Small intestine (tissue), 16 donors: ENCODE measurements at places on chromosomes 11 and 22. TPM values are rescaled to one million over a fixed set of nuclear protein-coding genes. Genes with fewer than 3 reads are reported as not detected.

Gene DUSP8
- 6.0 TPM for polyA plus RNA-seq

Gene GLB1L2
- polyA plus RNA-seq: 1.8 TPM

Gene TMEM123
- polyA plus RNA-seq: 64.4 TPM

DNA sequence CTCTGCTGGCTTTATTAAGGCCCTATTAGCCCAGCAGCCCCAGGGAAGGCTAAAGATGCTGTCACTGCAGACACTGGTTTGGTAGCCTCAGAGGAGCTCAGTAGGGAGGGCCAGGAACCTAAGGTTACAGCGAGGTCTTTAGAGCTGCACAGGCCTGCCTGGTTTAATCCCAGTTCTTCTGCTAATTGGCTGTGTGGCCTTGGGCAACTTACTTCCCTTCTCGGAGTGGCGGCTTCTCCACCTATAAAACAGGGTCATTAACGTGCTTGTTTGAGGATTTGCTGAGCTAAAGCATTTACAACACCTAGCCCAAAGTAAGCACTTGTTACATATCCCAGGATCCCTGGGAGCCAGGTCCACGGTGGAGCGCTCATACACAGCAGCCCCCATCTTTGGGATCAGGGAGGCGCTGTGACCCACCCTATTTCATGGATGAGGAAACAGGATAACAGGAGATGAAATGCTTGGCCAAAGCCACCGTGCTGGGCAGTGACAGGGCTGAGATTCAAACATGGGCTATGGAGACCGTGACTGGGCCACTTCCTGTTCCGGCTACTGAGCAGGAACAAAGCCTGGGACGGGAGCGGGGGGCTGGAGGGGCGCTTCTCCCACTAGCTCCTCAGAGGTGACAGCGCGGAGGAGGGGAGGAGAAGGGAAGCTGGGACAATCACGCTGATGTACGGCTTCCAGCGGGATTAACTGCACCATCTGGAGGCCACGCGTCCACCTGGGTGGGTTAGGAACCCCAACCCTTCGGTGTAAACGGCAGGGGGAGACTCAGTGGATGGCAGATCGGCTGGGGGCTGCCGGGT lies 61.5 kb downstream of the IGLL1 start:
- DNase-seq: no peak

DNA sequence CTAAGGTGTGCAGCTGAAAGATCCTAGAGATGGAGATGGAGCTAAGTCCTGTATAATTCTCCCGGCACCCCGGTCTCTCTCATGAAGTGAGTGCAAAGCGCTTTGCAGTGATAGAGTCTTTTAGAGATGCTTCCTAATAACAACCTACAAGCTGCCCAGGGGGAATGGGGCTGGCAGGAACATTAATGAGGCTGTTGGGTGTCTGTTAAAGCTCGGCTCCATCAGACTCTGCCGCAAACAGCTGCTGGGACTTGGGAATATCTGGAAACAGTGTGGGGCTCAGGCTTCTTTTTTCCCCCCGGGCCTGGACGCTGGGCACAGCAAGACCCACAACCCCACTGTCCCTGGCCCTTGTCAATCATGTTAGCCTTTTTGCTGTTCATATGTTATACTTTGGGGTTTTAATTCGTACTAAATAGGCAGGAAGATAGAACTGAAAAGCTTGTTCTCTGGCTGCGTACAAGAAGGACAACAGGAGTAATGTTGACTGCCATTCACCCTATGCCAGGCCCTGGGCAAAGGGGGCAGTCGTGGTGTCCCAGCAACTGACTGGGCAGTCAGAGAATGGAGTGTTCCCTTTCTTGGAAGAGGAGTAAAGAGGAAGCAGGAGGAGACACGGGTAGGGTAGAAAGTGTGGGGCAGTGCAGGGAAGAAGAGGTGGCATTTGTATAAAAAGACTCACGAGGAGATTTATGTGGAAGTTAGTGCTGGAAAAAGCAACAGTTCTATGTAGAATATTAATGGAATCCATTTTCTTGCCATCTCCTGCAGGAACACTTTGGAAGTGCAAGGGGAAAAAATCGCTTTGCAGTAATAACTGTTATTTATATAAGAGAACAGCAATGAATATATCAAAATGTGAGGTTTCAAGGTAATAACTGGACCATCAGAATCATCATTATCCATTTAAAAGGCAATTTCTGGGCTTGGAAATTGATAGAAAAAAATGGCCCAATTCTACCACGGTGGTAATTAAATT lies 232.8 kb downstream of the GRIK4 start:
- no peak for DNase-seq

- no peak for DNase-seq
These were observed 98.2 kb downstream of the NAV2 start for GRCh38 chr11:19810852-19811251.

- peak; percentile 63 for DNase-seq
These were observed 59.8 kb upstream of the WNT7B start for GRCh38 chr22:46036558-46037408.

GRCh38 chr11:95170294-95170693 lies 60.7 kb downstream of the SESN3 start:
- no peak for DNase-seq

DNA sequence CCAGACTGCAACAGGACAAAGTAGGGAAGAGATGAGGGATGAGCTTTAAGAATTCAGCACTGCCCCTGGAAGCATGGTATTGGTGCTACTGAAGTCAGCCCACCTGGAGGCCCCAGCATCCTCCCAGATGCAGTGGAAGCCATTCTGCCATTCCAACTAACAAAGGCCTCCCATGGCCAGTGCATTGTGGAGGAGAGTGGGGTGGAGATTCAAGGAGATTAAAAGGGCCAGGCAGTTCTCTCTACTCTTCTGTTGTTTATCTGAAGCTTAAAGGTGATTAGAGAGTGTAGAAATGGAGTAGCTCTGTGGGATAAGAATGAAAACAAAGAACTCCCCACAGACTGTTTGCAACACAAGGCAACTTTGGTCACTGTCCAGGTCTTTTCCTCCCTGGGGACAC lies 24.1 kb upstream of the TSKU start:
- no peak for DNase-seq

DNA sequence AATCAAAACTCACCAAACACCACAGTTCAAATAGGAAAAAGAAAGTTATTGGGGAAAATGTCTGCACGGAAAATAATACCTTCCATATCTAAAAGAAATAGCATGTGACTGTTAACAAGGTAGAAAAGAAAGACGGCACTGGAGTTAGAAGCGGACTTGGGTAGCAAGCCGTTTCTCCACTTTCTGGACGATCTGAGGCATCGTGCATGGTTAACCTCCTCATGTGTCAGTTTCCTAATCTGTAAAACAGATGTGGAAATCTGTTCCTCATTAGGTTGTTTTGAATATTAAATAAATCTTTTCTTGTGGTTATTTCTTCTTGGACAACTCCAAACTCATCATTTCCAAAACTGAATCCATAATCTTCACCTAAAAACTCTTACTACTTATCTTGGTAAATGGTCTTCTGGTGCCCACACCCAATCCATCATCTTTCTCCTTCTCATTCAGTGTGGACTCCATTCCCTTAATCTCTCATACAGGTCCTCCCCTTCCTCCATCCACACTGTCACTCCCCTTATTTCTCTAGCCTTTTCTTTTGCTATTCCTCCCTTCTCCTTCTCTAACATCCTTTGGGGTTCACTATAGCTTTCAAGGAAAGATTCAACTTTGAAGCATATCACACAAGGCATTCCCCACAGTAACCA lies 53.5 kb downstream of the VSIG10L2 start:
- no peak for DNase-seq

GRCh38 chr11:17244046-17244445 lies 32.5 kb upstream of the NUCB2 start:
- DNase-seq: no peak

- no peak for DNase-seq
These were observed 115.9 kb downstream of the ARFGAP2 start for GRCh38 chr11:47060807-47061206.

GRCh38 chr11:123354371-123354975 lies 75.6 kb upstream of the GRAMD1B start:
- no peak for DNase-seq

- no peak for DNase-seq
These were observed 36.9 kb downstream of the NXPE1 start for GRCh38 chr11:114522818-114523217.

DNA sequence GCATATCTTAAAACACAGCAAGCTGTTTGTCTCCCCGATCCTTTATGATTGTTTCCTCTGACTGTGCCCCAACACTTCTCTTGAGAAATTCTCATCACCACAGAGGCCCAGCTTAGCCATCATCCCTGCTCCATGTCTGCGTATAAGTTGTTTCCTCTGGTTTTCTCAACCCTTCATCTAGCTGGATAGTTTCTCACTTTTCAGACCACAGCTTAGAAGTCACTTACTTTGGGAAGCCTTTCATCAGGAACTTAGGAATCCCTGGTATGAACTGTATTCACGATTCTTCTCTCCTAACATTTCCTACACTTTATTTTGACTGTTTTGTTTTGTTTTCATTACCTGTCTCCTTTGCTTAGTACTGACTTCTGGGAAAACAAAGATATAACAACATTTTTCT lies 295.2 kb downstream of the GUCY1A2 start:
- no peak for DNase-seq

DNA sequence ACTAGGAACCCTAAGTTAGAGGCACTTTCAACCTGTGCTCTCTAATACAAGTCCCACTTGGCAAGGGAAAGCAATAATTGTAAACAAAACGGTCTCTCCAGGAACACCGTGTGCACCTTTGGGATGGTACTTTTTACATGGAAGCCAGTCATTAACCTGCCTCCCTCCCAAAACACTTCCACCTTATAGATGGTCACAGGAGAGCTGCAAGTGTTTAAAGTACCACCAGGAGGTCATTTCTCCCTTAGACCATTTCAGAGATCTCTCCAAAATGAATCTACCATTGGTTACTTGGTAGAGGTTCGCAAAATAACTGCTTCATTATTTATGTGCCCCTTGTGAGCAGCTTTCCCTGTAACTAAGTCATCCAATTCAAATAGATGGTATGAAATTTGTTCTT lies 375.3 kb downstream of the DYNC2H1 start:
- DNase-seq: no peak

DNA sequence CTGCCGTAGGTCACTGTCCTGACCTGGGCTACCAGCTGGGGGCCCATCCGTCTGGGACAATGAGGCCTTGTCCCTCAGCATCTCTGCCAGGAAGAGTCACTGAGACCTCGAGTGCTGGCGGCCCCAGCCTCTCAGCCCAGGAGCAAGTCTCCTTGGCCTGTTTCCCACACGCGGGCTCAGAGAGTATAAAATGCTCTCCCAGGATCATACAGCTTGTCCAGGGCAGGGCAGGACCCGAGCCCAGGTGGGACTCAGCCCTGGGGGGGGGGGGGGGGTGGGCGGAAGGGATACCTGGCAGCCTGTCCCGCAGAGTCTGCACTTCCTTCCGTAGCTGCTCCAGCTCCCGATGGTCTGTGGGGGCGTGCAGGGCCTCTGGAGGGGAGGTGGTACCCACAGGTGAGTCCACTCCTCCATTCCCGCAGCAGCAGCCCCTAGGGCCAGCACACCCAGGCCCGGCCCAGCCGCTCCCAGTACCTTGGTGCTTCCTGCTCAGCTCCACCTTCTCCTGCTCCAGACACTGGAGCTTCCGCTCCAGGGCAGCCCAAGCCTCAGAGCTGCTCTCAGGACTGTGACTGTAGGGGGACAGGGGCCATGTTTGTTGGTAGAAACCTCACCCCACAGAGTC lies 7.9 kb downstream of the CDC42BPG start:
- no peak for DNase-seq

- DNase-seq: peak; percentile 86
These were observed 1.2 kb upstream of the HSPA8 start for GRCh38 chr11:123062892-123063825.

- peak; percentile 10 for DNase-seq
These were observed 136.2 kb downstream of the CD44 start for GRCh38 chr11:35274909-35275785.

- no peak for DNase-seq
These were observed 46.9 kb downstream of the WNT11 start for GRCh38 chr11:76159303-76159937.

- DNase-seq: no peak
These were observed 44.8 kb downstream of the SHANK2 start for GRCh38 chr11:71207563-71207962.
